ENCODE measurements at places on chromosomes 4 and X. TPM values are rescaled to one million over a fixed set of nuclear protein-coding genes. Genes with fewer than 3 reads are reported as not detected.

The POU3F4 gene
- not detected for total RNA-seq

The ALPK1 gene
- 1.3 TPM for total RNA-seq

The RADX gene
- 2.7 TPM for total RNA-seq

The SSX4B gene
- not detected for total RNA-seq

The AFP gene
- total RNA-seq: 4,406 TPM

The EVC2 gene
- not detected for total RNA-seq

The EFHC2 gene
- not detected for total RNA-seq

The PRRG1 gene
- 4.5 TPM for total RNA-seq

The FGD1 gene
- 0.62 TPM for total RNA-seq

The TRPC3 gene
- not detected for total RNA-seq

The DGAT2L6 gene
- total RNA-seq: not detected

The KCNE5 gene
- total RNA-seq: 0.33 TPM

The UNC5C gene
- total RNA-seq: not detected

The JAKMIP1 gene
- not detected for total RNA-seq

The NAT8L gene
- total RNA-seq: 3.3 TPM

The VCX2 gene
- total RNA-seq: not detected

The USP9X gene
- total RNA-seq: 81.0 TPM

The CTAG2 gene
- total RNA-seq: not detected

The ZFYVE28 gene
- 0.24 TPM for total RNA-seq
